ENCODE measurements at places on chromosomes 5 and 9. TPM values are rescaled to one million over a fixed set of nuclear protein-coding genes. Genes with fewer than 3 reads are reported as not detected.

TRIM36 gene
- 0.57 TPM for total RNA-seq

C7 gene
- 104 TPM for total RNA-seq

SLC45A2 gene
- total RNA-seq = 2.3 TPM

HMCN2 gene
- 2.0 TPM for total RNA-seq

IFNA21 gene
- total RNA-seq = not detected

ANKRD55 gene
- 0.68 TPM for total RNA-seq

PCDHA1 gene
- not detected for total RNA-seq

C9orf153 gene
- 0.24 TPM for total RNA-seq

ADGRD2 gene
- total RNA-seq = not detected

STING1 gene
- 10.0 TPM for total RNA-seq

PGGT1B gene
- 20.5 TPM for total RNA-seq

RBM22 gene
- 12.3 TPM for total RNA-seq
